H4 (cell line): ENCODE measurements at places on chromosomes 1 and 21. TPM values are rescaled to one million over a fixed set of nuclear protein-coding genes. Genes with fewer than 3 reads are reported as not detected.
A peak's percentile ranks its signal among the peaks of the same experiment; 100 is the strongest.

DNA sequence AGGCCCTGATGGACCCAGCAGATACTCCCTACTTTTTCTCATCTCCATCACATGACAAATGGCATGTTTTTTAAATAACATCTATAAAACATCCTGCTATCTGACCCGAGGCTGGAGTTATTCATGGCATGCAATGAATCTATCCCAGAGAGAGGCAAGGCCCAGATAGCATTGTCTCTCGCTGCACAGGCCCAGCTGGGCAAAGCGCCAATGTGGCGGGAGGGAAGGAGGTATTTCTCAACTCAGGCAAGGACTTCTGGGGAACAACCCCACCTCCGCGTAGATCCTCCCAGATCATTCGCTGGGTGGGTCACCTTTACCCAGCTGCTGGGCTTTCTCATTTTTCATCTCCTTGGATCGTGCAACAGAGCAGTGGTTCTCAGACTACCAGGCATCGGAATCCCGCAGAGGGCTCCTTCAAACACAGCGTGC is 59.8 kb downstream of the ERG start:
- peak; percentile 90 for DNase-seq

Gene CYYR1
- total RNA-seq, result not detected in 2 replicates

Gene ASH1L
- 8.8 and 11.8 TPM in 2 replicates for total RNA-seq

- DNase-seq, result no peak
Observed at GRCh38 chr1:164746632-164747031, 187.6 kb downstream of the PBX1 start.

Gene CLIC6
- not detected in 2 replicates for total RNA-seq

DNA sequence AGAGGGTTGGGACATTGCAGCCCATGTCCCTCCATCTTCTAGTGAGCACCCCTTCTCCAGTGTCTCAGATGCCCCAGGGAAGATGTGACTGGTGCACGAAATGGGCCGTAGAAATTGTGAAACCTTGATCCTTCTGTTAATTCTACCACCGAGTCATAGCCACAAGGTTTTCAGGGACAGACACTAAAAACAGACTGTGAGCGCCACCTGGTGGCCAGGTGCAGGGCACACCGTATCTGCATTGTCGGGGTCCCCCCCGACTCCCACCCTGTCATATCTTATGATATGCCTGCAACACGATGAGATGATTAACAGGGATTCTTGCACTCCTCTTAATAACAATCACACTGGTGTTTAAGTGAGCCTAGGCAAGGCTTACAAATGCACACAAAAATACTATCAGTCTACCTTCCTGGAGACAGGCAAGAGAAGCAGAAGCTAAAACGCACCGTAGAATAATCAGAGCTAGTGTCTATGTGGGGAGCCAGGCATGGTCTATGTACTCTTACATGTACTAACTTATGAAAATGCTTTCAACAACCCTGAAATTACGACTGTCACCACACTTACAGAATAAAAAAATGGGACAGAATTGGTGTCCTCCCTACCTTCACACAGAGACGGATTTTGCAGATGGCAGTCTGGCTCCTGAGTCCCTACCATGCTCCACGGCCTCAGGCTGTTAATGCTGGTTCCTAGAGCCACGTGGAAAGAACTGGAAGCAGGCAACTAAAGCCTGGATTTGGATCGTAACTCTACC is 57.9 kb downstream of the FHAD1 start:
- DNase-seq, result peak; percentile 46

GRCh38 chr1:21865943-21866706 is 54.1 kb downstream of the LDLRAD2 start:
- no peak for DNase-seq

DNA sequence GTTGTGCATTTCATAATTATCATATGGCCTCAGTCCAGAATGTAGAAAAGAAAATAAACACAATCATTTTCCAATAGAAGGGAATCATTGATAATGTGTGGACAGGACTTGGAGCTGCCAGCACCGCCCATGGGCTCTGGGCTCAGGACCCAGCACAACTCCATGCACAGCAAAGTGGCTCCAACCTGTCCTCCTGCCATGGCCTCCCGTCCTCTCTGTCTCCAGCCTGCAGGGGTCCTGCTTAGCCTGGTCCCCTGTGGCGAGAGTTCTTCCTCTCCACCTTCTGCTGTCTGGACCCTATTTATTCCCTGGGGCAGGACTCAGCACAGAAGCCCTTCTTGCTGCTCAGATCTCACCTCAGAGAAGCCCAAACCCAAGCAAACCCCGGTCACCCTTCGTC is 154.1 kb downstream of the CAMTA1 start:
- no peak for DNase-seq
